CD4-positive, alpha-beta T cell treated with Interleukin-2 at 100 ng/mL for 4 hours (primary cell): ENCODE measurements at places on chromosomes 7 and 10.

GRCh38 chr10:97053276-97053675 is 132.5 kb downstream of the SLIT1 start:
- DNase-seq: no peak

GRCh38 chr7:108093341-108093740 is 36.8 kb downstream of the LAMB4 start:
- DNase-seq: no peak

DNA sequence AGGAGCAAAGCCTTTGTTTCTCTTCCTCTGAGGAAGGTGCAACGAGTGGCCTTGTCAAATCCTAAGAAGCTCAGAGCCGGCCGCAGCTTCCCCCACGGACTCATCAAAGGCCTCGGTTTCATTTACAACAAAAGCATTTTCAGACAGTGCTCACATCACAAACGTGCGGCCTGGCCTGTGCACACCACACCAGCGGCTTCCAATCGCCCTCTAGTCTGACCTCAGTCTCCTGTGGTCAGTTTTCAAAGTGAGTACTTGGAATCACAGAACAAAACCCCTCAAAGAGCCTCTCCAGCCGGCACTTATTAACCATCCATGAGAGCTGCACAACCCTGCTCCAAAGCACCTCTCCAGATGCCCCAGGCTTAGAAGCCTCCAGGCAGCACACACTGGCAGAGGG is 3.3 kb downstream of the RADIL start:
- DNase-seq: no peak

DNA sequence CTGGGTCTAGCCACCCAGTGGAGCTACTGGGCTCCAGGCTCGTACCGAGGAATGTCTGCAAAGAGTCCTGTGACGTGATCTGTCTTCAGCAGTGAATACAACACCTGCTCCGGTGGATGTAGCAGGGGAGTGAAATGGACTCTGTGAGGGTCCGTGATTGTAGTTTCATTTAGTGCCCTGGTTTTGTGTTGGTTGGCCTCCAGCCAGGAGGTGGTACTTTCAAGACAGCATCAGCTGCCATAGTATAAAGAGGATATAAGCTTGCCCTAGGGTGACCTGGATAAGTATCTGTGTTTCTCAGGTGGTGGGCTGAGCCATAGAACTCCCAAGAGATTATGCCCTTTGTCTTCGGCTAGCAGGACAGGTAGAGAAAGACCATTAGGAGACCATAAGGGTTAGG is 24.6 kb upstream of the WNT2 start:
- no peak for DNase-seq

- no peak for DNase-seq
Measured at GRCh38 chr7:112069879-112070321, 136.3 kb downstream of the DOCK4 start.

GRCh38 chr7:14196555-14196954 is 207.1 kb upstream of the ETV1 start:
- DNase-seq: no peak

DNA sequence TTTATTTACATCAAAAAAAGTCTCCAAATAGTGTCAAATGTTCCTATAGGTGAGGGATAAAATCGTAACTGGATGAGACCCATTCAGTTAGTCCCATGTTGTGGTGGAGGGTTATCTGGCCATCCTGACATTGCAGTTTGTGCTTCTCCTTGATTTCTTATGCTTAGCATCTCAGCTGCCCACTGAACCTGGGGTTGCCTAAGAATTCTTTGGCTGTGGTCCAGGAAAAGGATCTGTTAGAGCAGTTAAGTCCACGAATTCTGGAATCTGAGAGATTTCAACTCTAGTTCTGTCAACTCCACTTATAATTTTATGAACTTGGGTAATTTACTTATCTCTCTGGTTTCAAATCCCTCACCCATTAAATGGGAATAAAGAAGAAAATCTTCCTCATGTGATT is 1673.4 kb downstream of the REEP3 start:
- DNase-seq: no peak

DNA sequence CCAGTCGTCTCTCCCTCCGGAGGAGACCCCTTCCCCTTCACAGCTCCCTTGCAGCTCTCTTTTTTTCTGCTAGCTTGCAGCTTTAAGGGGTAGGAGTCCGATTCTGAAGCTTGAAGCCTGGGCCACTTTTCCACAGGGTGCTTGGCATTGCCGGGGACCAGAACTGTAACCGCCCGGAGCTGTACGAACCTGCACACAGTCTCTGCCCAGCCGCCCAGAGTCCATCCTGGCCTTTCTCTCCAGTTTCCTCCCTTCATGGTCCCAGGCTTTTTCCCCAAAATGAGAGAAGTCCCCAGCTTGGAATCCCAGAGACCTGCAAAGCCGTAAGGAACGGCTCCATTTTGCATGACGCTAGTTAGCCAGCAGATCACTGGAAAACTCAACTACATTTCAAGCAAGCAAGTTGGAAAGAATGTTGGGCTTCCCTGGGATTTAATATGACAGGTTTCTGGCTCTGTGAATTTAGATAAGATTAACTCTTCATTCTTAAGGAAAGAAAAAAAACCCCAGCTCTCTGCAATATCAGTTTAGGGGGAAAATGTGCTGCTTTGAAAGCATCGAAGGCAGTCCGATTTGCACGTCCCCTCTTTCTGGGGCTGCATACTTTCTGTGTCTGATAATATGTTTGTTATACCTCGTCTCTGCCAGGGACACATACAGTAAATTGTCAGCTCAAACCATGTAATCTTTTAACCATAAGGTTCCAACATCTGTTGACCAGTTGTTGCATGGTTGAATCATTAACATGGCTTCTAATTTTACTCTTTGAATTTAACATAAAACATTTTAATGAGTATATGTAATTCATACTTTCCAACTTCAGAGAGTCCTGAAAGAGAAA is 190.0 kb upstream of the LYZL2 start:
- DNase-seq: no peak

DNA sequence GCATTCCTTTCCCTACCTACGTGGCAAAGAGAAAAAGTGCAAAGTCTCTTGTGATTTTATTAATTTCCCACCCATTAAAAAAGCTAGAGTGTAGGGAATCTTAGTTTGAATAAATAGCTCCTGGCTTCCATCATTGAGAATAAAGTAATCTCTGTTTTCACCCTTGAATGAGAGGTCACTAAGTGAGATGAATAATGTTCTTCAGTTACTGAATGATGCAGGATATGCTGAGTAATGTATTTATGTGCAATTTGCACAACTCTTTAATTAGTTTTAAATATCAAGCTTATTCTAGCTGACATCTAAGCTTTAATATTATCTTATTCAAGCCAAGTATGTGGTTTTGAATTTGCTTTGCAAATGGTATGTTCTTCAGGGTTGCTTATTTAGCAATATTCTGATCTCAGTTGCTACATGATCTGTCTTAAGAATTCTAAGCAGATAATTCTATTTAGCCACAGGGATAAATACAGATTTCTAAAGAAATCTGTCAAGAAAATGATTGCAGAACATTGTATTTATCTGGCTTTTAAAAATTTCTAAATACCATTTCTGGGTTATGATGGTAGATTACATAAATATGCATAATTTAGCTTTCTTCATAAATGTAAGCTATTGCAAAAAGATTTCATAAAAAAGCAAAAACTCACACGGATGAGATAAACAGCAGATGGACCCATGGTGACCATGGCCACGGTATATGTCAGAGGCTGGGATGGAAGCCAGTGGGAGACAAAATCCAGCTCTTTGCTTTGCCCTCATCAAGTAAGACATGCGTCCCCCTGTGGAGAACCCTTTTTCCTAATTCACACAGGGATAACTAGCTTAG is 141.0 kb downstream of the MACC1 start:
- DNase-seq: no peak

GRCh38 chr10:64574371-64574770 is 1053.2 kb downstream of the REEP3 start:
- DNase-seq: no peak

- DNase-seq: peak; percentile 16
Measured at GRCh38 chr10:52779541-52780390, 7.2 kb upstream of the MBL2 start.

GRCh38 chr10:85225311-85225710 is 896.9 kb downstream of the CCSER2 start:
- DNase-seq: no peak

GRCh38 chr10:97321032-97321803 is 2.1 kb downstream of the FRAT1 start:
- DNase-seq: no peak

DNA sequence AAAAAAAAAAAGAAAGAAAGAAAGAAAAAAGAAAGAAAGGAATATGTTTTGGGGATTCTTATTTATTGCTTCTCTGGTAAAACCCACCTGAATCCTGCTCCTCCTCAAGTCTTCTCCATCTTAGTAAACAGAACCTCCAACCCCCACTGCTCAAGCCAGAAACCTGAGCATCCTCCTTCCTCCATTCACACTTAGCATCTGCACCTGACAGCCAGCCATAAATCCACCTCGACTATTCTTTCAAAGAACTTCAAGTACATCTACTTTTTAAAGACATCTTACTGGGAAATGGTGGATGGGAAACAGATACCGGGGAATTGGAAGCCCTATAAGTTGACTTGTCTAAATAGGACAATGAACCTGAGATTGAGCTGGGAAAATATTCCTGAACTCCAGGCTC is 519.9 kb upstream of the DPP6 start:
- no peak for DNase-seq

DNA sequence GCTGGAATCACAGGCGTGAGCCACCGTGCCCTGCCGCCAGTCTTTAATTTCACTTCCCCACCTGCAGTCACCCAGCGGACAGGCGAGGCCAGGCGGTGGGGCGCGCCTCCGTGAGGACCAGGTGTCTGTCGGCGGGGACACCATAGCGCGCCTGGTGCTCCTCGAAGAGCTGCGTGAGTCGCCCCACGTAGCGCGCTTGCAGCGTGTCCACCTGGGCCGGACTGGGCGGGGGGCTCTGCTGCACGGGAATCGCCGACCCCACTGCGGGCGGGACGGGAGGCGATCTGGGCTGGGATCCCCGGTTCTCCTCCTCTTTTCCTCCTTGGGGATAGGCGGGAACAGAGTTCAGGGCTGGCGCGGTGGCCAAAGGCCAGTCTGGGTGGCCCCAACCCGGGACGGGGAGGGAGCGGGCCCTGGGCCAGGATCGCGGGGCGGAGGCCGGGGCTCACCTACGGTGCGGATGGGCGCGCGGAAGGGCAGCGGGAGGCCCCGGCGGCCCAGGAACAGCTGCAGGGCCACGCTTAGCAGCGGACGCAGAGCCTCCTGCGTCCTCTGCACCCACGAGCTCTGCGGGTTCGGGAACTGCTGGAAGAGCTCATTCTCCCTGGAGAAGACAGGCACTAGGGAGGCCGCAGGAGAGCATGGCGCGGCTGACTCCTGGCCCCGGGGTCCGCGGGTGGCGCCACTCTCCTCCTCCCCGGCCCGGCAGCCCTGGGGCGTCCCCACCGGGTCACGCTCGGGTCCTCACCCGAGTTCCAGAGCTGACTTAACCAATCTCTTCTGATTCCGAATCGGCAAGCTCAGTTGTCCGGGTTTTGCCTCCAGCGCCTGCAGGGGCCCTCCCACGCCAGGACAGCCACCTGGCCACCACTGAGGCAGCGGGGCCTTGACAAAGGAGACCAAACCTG is 1.1 kb upstream of the MOGAT3 start:
- DNase-seq: no peak

DNA sequence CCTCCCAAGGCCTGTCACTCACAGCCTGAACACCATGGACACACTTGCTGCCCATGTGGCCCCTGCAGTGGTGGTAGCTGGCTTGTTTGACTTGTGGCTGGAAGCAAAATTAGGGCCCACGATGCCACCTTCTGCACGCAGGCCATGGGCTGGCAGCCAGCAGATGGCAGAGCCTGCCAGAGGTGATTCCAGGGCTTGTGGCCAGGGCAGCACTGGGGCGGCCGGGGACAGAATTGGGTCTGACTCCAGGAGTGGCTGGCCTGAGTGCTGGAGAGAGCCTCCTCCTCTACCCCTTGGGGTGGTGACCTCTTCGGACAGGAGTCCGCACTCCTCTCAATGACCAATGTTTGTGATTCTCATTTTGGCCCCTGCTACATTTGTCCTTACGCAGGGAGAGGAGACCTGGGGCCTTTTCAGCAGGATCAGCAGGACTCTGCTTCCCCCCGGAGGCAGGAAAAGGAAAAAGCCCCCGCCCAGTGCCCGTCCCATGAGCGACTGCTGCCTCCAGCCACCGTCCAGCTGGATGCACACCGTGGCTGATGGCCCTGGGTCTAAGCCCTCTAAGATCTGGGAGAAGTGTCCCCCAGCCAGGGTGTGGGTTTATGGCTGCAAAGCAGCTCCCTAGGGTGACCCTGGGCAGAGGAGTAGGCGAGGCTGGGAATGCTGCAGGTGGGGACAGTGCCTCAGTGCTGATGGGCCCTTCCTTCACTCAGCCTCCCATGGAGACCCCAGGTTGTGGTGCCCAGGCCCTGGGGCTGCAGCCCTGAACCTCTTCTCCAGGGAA is 26.5 kb downstream of the DNAJB12 start:
- DNase-seq: no peak

GRCh38 chr7:156606691-156607331 is 33.8 kb upstream of the RNF32 start:
- DNase-seq: no peak

DNA sequence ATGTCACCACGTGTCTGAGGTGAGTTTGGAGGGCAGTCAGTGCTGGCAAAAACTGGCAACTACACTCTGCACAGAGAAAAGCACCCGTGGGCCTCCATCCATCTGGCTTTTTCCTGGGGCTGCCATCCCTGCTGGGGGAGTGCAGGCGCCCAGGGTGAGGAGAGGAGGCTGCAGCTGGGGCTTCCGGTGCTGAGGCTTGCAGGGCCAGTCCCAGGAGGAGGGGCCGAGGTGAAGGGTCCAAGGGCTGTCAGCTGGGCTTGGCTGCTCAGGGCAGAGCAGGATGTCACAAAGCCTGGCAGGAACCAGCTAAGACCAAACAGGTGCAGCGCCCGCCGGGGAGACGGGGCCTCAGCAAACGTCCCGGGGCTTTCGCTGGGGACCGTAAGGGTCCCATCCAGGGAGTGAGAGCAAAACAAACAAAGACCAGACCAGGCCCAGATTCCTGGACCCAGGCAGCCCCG is 77.2 kb downstream of the CFAP46 start:
- no peak for DNase-seq

- no peak for DNase-seq
Measured at GRCh38 chr10:35336921-35337823, 863 bp downstream of the CCNY start.

- DNase-seq: no peak
Measured at GRCh38 chr10:98154076-98154475, 19.6 kb downstream of the R3HCC1L start.
